Stimulated activated CD8-positive, alpha-beta memory T cell treated with anti-CD3 and anti-CD28 coated beads, Interleukin-4, amount 100 ng/mL, for 4 hours (primary cell): ENCODE measurements at places on chromosomes 6 and 20.

GRCh38 chr6:140059947-140060346 lies 685.5 kb upstream of the CITED2 start:
- DNase-seq = no peak

- DNase-seq = no peak
Observed at GRCh38 chr6:30097902-30098768, 14.8 kb downstream of the TRIM31 start.

DNA sequence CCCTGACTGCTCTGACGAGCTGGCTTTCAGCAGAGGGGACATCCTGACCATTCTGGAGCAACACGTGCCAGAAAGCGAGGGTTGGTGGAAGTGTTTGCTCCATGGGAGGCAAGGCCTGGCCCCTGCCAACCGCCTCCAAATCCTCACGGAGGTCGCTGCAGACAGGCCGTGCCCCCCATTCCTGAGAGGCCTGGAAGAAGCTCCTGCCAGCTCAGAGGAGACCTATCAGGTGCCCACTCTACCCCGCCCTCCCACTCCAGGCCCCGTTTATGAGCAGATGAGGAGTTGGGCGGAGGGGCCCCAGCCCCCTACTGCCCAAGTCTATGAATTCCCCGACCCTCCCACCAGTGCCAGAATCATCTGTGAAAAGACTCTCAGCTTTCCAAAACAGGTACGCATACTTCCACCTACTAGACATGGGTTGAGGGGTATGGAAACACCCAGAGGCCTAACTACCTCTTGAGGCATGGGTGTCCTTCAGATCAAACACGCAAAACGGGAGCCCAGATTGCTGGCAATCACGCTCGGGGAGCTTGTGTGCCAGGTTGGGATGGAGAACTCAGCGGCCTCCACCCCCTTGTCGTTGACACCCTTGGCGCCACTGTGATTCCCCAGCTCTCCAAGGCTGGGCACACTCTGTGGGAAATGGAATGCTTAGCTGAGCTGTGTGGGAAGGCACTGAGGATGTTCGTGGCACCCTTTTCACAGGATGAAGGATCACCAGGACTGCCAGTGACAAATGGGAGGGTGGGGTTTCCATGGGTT lies 25.3 kb downstream of the CASS4 start:
- no peak for DNase-seq

DNA sequence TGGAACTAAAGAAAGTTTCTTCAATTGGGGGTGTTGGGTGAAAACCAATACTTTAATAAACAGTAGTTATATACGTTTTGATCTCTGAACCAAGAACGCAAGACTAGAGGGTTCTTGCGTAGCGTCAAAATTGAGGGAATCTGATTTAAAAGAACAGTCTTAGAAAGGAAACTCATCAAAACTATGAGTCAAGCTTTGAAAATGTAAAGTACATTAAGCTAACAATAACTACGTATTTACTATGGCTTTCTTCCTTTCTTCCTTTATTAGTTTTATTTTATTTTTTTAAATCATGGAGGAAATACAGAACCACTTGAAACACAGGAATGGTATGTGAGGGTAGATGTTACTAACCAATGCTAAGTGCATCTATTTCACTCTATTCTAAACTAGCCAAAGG lies 287.0 kb upstream of the RSPO3 start:
- DNase-seq = no peak

- DNase-seq = no peak
Observed at GRCh38 chr6:127538750-127539264, 19.7 kb upstream of the MTCL3 start.

DNA sequence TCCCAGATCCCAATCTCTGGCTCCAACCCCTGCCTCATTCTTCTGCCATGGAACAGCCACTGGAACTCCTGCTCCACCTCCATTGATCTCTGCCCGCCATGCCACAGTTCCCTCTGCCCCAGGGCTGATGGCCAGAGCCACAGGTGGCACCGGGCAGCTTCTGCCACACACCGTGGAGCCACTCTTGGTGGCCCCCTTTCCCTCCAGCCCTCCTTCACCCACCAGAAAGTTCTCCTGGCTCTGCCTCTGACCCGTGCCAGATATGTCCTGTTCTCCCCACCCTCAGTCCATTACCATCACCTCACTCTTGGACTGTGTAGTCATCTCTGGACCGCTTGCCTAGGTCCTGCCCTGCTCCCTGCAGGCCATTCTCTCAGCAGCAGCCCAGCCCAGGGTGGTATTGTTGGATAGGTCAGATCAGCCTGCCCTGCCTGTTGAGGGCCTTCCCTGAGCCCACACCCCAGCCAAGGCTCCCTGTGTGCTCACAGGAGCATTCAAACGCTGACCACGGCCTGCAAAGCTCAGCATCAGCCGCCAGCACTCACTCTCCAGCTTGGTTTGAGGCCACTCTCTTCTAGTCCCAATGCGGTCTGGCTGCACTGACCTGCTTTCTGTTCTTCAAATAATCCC lies 16.8 kb upstream of the SYNDIG1 start:
- DNase-seq = no peak

- DNase-seq = no peak
Observed at GRCh38 chr6:116176596-116176995, 50.7 kb upstream of the COL10A1 start.

- no peak for DNase-seq
Observed at GRCh38 chr6:80009531-80009930, 5.1 kb downstream of the TTK start.
